ENCODE measurements at places on chromosomes 7 and 10.

GRCh38 chr7:75575488-75576121, 83.5 kb downstream of the SPDYE5 start:
- no peak for DNase-seq

GRCh38 chr10:5670662-5671375, 4.4 kb upstream of the ASB13 start:
- DNase-seq = no peak

GRCh38 chr7:92836489-92836999, at the start of gene CDK6:
Gene CDK6 (minus strand): TSS chr7:92836573. CDS start chr7:92833323, 3,250 bp downstream.
- no peak for DNase-seq

DNA sequence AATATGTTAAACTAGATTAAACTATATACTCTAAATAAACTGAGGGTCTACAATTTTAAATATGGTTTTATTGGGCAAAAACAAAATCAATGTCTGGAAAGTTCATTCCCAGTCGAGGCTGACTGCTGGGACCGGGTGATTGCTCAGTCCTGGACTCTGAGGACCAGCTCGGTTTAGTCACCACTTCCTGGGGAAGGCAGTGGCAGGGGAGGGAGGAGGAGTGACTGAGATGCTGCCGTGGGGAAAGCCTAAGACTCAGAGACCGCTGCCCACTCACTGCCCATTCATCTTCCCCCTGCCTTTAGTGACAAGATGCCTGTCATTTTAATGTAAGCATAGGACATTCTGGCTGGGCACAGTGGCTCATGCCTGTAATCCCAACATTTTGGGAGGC, 29.0 kb downstream of the ATOH7 start:
- no peak for DNase-seq

DNA sequence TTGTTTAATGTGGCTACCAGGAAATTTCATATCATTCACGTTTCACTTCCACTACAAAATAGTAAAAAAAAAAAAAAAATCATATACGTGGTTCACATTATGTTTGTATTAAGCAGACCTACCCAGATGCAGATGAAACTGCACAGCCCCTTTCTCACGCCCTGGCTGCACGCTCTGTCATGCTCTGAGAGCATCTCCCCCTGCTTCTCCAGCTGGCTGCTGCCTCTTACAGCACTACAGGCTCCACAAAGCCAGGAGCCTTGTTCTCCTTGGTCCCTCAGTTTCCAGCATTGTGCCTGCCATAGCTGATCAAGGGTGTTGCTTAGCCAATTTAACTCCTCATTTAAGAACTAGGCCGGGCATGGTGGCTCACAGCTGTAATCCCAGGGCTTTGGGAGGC, 6.9 kb upstream of the GPNMB start:
- no peak for DNase-seq

DNA sequence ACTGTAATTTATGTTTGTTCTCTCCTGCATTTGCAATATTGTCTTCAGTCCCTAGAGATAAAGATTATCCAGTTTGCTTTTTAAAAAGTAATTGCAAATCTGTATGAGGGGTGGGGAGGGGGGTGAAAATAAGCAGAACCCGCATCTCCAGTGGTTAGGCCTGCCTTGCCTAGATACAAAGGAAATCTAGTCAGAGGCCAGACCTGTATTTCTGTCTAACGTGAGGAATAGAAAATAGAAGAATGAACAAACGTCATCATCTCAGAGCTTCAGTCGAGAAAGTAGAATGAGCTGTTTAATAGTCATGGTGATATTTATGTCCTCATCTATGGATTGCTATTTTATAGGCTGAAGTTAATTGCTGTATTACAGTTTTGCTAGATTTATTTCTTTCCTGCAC, 284.2 kb downstream of the BICC1 start:
- DNase-seq = no peak

- no peak for DNase-seq
These were observed 91.0 kb downstream of the PAXIP1 start for GRCh38 chr7:154911862-154912455.

GRCh38 chr7:100017875-100018274, 2.5 kb downstream of the ZKSCAN1 start:
- DNase-seq = no peak

- DNase-seq = no peak
These were observed 64.4 kb upstream of the NME8 start for GRCh38 chr7:37784015-37784414.

GRCh38 chr7:44898039-44898438, 12.7 kb upstream of the PURB start:
- no peak for DNase-seq

DNA sequence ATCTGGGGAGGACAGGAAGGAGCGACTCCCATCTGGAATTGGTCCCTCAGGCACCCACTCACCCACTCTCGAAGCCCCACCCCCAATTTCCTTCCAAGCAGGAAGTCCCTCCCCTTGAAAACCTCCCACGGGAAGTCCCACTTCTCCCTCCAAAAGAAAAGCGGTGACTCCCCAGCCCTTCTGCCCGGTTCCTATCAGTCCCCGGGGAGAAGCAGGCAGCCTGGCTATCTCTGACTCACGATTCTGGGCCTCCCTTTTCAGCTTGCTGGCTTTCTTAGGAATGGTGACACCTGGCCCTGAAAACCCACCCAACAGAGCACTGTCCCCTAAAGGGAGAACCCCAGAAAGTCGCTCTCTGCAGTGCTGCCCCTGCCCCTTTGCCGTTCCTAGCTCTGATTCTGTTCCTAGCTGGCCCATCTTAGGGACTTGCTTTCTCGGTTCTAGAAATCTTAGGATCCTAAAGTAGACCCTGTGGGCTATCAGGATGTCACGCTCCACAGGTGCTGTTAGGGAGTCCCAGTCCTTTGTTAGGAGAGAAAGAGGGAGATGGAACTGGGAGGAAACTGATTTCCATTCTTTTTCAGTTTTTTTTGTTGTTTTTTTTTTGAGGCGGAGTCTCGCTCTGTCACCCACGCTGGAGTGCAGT, 6.0 kb downstream of the TSC22D4 start:
- DNase-seq = no peak

DNA sequence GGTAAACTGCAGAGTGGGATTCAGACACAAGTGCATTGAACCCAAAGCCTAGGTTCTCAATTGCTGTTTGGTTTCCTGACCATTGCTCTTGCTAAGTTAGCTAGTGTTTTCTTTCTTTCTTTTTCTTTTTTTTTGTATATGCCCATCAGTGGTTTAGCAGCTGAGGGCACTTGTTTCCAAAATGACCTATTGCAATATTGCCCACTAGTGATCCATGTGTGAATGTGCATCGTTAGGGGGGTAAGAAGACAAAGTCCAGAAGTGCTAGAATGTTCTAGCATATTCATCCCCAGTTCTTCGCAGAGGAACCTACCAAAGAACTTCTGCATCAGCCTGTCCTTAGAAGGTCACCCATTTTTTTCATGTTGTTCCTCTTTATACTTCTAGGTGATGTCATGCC, 252.8 kb upstream of the GPR26 start:
- DNase-seq = no peak

GRCh38 chr7:128837521-128837921, 7.3 kb downstream of the FLNC start:
- no peak for DNase-seq

Data from glomerular endothelial cell (primary cell).